ENCODE measurements at places on chromosomes 3 and 15.

- no peak for DNase-seq
These were observed 51.6 kb downstream of the LINGO1 start for GRCh38 chr15:77580996-77581682.

DNA sequence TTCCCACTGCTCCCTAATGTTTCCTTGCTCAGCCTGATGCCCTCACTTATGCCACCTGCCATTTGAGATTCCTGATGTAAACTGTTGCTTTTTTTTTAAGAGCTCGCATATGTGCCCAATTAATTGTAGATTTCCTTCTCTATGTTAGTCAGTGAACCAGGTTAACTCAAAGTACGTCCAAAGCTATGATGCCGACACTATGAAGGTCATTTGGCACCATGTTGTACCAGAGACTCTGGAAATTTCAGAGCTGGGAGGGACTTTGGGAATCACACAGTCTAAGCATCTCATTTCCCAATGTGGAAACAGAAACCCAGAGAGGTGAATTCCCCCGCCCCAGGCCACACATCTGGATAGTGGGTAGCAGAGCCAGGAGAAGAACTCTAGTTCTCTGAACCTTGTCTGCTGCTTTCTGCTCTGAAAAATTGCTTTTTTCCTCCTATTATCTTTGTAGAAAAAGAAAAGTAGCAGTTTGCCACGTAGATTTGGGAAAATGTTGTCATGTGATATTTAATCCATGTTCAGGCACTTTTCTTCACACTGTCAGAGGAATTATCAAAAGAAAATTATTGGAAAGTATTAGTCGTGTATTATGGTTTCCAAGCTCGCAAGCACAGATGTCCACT lies 38.5 kb upstream of the TNFAIP8L3 start:
- DNase-seq: no peak

GRCh38 chr3:196111939-196112386 lies 30.1 kb upstream of the TFRC start:
- no peak for DNase-seq

- DNase-seq: no peak
These were observed 134.6 kb upstream of the KBTBD8 start for GRCh38 chr3:66863205-66864111.

DNA sequence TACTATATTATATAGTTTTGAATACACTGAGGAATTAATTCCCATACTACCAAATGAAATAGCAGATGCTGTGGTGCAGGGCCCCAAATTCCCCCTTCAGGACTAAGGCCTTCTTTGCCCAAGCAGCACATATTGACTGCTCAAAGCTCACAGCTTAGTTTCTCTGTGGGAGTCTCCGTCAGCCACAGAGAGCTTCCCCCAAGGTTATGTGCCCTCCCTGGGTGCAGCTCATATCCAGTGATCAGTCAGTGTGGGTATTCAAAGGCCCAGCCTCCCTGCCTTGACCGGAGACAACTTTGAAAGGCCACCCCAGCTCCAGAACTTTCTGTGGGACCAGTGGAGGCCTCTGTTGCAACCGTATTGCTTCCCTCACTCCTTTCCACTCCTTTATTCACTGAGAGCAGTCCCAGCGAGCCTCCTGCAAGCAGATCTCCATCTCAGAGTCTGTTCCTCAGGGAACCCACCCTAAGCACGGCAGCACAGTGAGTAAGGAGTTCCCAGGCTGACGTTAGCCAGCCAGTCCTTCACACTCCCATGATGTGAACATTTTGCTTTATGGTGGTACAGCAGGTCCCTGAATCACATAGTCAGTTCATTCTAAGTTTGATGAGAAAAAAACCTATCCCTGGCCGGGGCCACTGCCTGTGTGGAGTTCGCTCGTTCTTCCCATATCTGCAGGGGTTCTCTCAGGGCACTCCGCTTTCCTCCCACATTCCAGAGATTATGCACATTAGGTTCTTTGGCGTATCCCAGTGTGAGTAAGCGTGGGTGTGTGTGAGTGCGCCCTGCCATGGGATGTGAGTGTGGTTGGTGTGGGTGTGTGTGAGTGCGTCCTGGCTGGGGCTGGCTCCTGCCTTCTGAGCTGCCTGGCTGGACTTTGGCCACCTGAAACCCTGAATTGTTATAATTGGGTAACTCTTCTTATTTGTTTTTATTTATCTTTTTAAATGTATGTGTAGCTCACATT lies 64.4 kb upstream of the PPARG start:
- no peak for DNase-seq

- DNase-seq: no peak
These were observed 7.4 kb downstream of the MKRN3 start for GRCh38 chr15:23572844-23573243.

GRCh38 chr3:36843065-36844051 lies 79.0 kb upstream of the DCLK3 start:
- peak; percentile 17 for DNase-seq

- DNase-seq: no peak
These were observed 272.5 kb upstream of the ARHGEF26 start for GRCh38 chr3:153848702-153849101.

GRCh38 chr15:56654624-56655023 lies 78.7 kb downstream of the ZNF280D start:
- no peak for DNase-seq

DNA sequence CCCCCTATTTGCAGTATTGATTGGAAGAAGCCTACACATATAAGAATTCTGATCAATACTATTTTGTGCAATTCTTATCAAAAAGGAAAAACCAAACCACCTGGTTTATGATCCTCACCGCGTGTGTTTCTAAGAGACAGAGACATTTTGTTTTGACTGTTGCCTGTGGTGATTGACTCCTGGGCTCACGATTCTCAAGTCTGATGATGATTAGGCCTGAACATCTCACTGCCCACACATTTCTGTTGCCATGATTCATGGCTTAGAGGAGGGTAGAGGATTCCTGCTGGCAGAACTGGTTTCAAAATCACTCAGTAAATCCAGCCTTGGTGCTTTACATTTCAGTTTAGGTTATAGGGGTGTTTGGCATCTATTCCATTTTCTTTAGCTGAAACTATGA lies 88.3 kb upstream of the UBE3A start:
- DNase-seq: no peak

DNA sequence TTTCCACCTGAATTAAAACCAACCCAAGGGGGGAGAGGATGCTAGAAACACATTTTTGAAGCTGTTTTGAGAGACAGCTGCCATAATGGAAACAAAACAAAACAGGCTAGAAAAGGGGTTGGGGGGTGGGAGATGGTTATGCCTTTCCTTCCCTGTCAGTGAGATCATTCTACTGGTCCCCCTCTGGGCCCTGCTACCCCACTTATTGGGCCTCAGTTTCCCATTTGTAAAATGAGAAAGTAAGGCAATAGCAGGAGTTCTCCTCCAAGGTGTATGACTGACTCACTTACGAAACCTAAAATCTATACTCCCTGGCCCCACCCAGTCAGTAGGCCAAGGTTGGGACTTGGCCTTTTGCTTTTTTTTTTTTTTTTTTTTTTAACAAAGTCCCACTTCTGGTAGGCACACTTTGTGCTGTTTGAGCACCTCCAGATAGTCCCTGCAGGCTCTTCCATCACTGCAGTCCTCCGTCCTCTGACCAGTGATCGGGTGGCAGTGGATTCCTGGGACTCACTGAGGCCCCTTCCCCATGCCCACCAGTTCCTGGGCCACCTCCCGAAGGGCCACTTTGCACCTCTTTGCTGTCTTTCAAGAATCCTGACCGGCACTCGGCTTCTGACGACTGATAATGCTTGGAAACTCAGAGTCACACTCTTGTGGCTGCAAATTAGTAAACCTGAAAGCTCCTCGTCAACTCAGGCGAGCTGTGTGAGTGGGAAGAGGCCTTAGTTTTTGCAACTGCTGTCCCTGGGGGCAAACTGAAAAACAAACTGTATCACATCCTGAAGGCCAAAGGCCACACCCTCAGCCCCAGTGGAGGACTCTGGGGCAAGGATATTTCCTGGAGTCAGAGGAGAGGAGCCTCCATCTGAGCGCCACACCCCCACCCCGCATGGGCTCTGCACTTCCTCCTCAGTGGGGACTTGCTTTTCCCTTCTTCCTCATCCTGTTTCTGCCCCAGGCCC lies 6.7 kb upstream of the PSTPIP1 start:
- DNase-seq: peak; percentile 65

DNA sequence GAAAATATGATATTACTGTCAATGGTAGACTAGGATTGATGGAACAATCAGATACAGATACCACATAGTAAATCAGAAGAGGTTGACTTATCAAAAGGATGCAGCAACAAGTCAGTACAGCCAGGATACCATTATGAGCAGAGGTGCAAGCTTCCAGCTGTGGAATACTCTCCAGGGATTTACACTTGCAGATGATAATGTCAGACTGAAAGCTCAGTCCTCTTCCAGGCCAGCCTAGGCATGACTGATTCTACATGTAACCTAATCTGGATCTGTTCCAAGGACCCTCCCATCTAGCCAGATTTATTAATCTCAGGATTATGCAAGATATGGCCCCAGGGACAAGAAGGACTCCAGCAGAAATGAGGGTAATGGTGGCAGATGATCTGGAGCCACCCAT lies 8.2 kb downstream of the FILIP1L start:
- no peak for DNase-seq

DNA sequence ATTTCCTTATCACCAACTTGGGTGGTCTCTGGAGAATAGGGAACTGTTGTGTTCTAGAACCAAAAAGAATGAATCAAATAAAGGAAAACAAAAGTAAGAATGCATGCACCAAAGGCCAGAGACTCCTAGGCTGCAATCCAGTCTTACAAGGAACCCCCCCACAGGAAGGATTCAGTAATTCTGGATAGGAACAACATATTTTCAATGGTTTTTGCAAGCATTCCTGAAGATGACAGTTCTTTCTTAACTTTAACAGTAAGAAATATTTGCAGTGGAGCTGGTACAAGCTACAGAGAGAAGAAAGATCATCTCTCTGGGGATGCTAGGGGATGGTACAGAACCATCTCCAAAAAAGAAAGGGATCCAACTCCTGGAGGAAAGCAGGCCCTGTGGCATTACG lies 116.2 kb upstream of the CHRM5 start:
- no peak for DNase-seq

Measured in GM18507 (cell line).